ENCODE measurements at places on chromosomes 2 and 18.

- DNase-seq: no peak
These were observed 91.1 kb upstream of the NOL4 start for GRCh38 chr18:34315591-34316352.

DNA sequence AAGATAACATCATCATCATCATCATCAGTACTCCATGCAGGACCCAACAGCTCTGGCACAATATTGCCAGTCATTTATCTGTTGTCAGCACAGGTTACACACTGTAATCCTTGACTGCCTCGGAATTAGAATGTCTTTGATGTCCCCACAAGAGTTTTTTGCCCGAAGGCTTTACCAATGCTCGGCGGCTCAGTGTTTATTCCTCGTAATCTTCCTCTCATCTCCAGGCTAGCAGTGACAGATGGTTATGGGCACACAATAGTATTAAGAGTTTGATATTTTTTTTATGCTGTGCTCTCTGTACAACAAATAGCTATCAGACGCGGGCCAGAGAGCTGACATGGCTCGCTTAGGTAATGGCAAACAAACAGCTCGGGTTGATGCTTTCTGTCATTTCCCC, 515.2 kb downstream of the ZEB2 start:
- DNase-seq: no peak

DNA sequence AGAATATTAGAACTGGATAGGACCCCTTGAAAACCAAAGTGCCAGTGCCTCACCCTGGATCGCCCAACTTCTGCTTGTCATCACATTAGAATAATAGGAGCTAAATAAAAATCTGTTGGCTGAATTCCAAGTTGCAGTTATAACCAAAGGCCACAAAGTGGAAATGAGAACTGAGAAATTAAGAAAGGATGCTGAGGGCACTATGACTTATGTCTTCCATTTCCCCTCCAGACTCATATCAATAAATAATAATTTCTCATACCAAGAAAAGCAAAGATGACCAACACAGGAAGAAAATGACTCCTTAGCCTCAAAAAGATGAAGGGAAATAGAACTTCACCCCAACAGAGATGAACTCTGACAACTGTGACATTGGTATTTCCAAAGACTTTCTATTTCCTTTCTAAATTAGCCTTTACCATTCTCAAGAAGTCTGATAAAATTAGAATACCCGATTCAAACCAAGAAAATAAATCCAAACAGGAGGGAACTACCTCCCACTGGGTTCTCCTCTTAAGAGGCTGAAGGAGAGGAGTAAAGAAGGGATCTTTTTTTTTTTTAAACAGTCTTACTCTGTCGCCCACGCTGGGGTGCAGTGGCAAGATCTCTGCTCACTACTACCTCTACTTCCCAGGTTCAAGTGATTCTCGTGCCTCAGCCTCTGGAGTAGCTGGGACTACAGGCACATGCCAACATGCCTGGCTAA, 46.5 kb upstream of the EPG5 start:
- DNase-seq: no peak

DNA sequence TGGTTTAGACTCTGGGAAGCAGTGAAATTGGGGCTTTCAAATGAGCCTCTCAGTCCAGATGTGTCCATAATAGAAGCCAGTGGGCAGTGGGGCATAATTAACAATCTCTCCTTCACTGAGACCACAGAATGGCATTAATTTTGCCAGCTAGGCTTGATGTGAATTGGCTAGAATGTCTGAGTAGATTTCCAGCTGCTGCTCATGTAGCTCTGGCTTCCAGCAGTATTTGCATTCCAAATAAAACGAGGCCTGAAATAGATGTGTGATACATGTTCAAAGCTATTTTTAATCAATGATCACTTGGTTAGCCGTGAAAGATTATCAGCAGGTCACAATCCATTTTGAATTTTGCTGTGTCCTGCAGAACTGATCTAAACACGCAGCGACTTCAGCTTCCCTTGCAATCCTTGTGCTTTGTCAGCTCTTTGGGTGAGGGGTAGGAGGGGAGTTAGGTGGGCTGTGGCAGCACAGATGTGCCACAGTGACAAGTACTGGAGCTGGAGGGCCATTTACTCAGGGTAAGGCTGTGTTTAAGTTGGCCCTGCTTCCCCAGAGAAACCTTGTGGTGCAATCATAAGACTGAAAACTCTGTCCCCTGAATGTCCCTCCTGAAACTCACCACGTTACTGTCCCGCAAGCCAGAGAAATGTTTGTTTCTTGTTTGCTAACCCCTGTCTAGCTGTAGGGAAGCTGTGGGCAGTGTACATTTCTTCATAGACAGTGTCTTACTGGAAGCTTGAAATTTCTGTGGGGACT, 56.9 kb upstream of the TMEM178A start:
- DNase-seq: no peak

DNA sequence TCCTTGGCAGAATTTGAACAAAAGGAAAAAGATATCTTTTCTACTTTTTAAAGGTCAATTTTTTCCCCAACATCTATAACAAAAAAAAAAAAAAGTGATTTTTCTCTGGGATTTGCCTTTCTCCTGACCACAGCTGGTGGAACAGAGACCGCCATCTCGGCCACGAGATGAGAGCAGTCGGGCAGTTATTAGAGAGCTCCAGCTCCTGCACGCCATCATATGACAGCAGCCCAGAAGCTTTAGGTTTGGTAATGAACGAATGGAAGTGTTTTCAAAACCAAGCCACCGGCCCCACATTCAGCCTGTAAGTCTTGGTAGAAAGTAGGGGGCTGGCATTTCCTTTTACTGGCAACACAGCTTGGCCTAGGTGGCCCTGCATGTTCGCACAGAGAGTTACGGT, 94.9 kb upstream of the FZD7 start:
- no peak for DNase-seq

- no peak for DNase-seq
These were observed 493.7 kb upstream of the CDH7 start for GRCh38 chr18:65257149-65257548.

- DNase-seq: no peak
These were observed 120.6 kb upstream of the MYCN start for GRCh38 chr2:15819562-15820256.

DNA sequence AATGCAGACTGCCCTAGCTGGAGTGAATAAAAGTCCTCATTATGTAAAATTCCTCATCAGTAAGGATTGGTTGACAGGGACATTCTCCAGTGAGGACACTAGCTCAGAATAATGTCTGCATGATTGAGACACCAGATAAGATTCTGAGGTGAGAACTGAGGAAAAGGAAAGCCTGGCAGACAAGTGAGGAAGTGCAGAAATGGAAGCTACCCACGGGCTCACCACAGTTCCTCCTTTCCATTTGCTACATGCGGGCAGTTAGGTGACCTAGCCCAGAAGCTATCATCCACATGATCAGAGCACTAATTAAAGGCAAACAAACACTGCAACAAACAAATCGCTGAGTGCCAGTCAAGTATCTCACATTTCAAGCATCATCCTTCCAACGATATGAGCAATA, 27.7 kb downstream of the NETO1 start:
- DNase-seq: no peak

- no peak for DNase-seq
These were observed 125.3 kb upstream of the CTDP1 start for GRCh38 chr18:79554321-79554720.

DNA sequence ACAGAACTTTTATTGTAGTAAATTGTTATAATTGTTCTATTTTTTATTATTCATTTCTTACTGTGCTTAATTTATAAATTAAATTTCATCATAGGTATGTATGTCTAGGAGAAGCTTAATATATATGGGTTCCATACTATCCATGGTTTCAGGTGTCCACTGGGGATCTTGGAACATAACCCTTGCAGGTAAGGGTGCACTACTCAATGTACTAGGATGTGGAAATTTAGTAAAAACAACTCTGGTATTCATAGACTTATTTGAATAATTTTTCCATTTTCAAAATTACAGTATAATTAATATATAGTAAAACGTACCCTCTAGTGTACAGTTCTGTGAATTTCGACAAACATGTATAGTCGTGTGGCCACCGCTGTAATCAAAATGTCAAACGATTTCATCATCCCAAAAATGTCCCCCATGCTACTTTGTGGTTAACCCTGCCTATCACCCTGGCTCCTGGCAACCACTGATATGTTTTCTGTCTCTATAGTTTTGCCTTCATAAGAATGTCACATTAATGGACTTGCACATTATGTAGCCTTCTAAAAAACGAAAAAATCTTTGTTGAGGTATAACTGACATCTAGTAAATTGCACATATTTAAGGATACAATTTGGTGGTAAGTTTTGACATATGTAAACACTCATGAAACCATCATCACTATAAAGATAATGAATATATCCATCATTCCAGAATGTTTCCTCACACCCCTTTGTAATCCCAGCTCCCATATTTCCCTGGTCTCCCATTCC, 45.7 kb downstream of the ARL5A start:
- DNase-seq: no peak

DNA sequence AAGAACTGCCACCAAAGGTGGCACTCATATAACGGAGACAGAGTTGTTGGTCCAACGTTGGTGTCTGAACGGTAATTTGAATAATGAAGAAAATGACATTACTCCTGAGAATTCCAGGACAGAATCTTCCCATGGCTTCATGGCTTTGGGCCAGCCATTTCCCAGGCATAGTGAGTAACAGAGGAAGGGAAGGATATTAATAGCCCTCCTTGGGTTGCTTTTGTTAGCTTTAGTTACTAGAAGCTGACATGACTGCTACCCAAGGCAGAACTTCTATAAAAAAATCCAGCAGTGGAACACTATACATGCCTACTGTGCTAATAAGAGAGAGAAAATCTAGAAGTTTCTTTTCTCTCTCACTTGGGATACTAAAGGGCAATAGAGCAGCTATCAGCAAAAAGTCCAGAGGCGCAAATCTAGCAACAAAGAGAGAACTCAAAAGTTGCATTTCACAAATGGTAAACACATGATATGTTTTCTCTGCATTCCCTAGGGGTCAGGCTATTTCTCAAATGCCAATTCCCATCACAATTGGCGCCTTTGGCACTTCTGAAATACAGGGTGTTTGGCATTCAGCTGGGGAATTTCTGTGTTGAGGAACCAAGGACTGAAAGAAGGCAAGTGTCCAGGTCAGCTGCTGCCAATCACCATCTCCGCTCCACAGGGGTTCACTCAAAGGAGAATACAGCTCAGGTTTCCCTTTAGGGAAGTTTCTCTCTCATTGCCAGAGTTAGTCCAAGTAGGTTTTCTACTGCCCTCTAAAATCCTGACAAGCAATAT, 160.8 kb upstream of the KYNU start:
- no peak for DNase-seq

DNA sequence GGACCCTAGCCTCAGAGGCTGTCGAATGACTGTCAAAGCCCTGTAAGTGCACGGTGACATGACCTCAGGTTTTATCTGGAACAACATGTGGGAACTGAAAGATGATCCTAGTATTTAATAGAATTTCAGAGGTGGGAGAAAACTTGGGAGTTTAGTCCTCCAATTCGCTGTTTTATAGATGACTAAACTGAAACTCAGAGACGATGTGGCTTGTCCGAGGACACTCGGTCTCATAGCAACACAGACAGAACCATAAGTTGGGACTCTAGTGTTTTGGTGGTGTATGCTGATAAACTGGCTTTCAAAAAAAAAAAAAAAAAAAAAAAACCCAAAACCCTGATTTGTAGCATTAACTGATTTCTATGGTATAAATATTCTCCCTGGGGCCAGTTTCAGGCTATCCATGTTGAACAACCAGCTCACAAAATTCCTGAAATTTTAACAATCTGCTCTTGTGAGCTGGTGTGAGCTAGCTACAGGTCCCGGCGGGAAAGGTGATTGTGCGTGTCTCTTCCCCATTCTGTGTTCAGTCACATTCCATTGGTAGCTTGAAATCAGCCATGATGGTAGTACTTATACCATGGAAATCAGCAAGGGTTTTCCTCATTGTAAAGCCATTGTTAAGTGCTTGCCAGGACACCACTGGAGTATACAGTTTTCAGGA, 195.5 kb upstream of the EPAS1 start:
- DNase-seq: no peak

DNA sequence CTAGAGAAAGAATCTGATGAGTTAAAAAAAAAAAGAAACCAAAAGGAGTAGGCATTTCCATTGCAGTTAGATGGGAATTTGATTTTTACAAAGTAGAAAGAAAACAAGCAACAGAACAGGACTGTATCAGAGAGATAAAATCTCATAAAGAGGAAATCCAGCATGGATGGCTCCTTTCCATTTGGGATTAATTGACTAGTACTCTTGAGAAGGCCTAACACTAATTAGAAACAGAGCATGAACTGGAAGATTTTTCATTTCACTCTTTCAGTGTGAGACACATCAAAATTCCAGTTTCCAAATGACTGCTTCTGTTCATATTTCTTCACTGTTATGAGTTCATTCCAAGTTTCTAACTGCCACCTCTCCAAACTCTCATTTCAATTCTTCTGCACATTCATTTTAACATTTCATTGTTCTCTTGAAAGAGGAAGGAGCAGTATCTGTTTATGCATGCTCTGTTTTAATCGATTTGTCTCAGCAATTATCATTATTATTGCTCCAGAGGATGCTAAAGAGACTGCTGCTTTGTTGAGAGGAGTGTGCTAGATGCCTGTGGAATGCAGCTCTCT, 108.8 kb upstream of the PIEZO2 start:
- DNase-seq: no peak

DNA sequence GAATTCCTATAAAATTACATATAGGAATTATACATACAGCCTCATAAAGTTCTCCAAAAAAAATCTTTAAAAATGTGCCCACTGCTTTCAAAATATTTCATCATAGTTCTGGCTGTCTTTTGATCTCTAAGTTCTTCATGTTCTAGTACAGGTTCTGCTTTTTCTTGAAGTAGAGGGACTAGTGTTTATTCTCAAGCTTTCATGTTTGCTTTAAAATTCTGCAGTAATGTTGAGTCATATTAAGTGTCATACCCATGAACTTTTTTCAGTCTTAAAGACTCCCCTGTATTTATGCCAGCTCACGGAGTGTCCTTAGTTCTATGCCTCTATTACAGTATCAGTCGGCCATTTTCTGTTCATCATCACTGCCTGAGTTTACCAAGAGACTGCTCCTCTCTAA, 54.8 kb upstream of the CCDC141 start:
- DNase-seq: no peak

DNA sequence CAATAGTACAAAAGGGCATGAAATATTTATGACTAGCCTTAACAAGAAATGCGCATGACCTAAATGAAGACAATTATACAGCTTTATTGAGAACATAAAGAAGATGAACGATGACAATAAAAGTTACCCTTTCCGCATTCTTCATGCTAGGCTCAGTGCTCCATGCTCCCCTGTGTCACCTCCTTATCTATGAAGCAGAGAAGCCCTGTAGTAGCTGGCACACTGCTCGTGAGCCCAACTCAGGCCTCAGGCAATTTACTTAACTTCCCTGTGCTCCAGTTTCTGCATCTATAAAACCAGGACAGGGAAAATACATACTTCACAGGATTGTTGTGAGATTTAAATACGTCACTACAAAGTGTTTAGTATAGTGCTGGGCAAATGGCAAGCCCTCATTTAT, 34.5 kb upstream of the NABP1 start:
- DNase-seq: no peak
